Fibroblast of lung (primary cell): ENCODE measurements at places on chromosomes 7 and 10. TPM values are rescaled to one million over a fixed set of nuclear protein-coding genes. Genes with fewer than 3 reads are reported as not detected.

GRCh38 chr10:30045961-30046360 is 13.4 kb downstream of the JCAD start:
- DNase-seq, result no peak

GRCh38 chr7:50397971-50398324 is 52.2 kb downstream of the FIGNL1 start:
- DNase-seq, result no peak

GRCh38 chr10:130463876-130464364 is 327.7 kb downstream of the GLRX3 start:
- no peak for DNase-seq

GRCh38 chr7:35647171-35647574 is 47.8 kb downstream of the HERPUD2 start:
- no peak for DNase-seq

DNA sequence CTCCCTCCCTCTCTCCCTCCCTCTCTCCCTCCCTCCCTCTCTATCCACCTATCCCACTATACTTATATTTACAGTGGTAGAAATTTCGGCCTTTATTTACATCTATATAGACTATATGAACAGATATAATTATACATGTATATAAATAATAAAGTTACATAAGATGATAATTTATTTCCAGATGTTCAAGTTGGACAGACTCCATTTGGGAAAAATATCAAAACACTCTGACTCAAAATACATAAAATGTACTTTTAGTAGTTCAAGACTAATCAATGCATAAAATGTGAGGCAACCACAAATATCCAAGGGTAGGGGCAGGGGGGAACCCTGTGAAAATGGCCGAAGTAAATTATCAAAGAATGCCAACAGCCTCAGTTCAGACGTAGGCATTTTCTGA is 203.0 kb downstream of the FANK1 start:
- DNase-seq, result no peak

GRCh38 chr7:39702133-39702532 is 78.8 kb downstream of the RALA start:
- DNase-seq, result no peak

C7orf33 gene
- not detected in 2 replicates for polyA plus RNA-seq

CAMK2B gene
- 0.06 and 0.54 TPM in 2 replicates for polyA plus RNA-seq
